AML-193 (cell line): ENCODE measurements at places on chromosomes 2 and 18.

DNA sequence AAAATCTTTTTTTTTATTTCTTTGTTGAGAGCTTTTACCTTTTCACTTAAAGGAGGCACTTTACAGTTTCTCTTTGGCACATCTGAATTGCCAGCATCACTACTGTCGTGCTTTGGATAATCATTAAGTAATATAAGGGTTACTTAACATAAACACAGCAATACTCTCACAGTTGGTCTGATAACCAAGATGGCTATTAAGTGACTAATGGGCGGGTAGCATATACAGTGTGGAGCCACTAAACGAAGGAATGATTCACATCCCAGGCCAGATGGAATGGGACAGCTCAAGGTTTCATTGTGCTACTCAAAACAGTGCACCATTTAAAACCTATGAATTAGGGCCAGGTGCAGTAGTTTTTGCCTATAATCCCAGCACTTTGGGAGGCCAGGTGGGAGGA is 28.1 kb downstream of the USP37 start:
- no peak for DNase-seq

GRCh38 chr2:129379411-129379810 is 600.1 kb upstream of the RAB6C start:
- DNase-seq: no peak

GRCh38 chr2:103660947-103661346 is 899.1 kb downstream of the TMEM182 start:
- no peak for DNase-seq

- no peak for DNase-seq
These were observed 114.3 kb upstream of the ARL4C start for GRCh38 chr2:234611209-234611608.

GRCh38 chr2:184560603-184561002 is 37.7 kb upstream of the ZNF804A start:
- DNase-seq: no peak

GRCh38 chr2:113217455-113218282 is 43.9 kb downstream of the PSD4 start:
- no peak for DNase-seq
